ENCODE measurements at places on chromosomes 11 and 22.

DNA sequence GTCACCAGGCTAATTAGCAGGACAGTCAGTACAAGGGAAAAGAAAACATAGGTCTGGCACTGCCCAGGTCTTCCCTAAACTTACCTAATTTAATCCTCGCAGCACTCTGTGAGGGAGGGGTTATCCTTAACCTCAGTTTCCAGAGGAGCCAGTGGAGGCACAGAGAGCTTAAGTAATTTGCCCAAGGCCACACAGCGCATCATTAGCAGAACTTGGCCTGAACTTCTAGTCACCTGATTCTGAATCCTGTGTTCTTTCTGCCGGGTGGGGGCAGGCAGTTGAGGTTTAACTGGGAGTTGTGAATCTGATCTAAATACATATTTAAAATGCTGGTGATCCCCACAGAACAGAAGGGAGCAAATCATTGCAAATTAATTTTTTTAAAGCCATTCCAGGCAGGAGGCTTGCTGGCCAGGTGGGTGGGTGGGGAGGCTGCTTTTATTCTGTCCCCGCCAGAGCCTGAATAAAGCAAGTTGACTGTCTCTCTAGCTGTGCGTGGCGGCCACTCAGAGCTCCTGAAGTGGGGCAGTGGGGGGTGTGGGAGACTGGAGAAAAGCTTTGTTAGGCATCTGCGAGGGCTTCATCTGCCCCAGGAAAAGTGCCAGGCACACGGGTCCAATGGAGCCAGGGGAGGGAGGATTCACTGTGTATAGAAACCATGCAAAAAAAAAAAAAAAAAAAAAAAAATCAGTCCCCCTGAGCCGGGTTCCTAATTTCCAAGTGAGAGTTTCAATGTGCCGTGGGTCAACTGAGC is 66.1 kb downstream of the NFAM1 start:
- no peak for ATAC-seq

GRCh38 chr22:30118291-30118690 is 38.0 kb downstream of the HORMAD2 start:
- no peak for ATAC-seq

GRCh38 chr11:88340366-88340935 is 2.9 kb upstream of the CTSC start:
- no peak for ATAC-seq

GRCh38 chr11:107457205-107457557 is 444 bp downstream of the CWF19L2 start:
- peak; percentile 55 for ATAC-seq

DNA sequence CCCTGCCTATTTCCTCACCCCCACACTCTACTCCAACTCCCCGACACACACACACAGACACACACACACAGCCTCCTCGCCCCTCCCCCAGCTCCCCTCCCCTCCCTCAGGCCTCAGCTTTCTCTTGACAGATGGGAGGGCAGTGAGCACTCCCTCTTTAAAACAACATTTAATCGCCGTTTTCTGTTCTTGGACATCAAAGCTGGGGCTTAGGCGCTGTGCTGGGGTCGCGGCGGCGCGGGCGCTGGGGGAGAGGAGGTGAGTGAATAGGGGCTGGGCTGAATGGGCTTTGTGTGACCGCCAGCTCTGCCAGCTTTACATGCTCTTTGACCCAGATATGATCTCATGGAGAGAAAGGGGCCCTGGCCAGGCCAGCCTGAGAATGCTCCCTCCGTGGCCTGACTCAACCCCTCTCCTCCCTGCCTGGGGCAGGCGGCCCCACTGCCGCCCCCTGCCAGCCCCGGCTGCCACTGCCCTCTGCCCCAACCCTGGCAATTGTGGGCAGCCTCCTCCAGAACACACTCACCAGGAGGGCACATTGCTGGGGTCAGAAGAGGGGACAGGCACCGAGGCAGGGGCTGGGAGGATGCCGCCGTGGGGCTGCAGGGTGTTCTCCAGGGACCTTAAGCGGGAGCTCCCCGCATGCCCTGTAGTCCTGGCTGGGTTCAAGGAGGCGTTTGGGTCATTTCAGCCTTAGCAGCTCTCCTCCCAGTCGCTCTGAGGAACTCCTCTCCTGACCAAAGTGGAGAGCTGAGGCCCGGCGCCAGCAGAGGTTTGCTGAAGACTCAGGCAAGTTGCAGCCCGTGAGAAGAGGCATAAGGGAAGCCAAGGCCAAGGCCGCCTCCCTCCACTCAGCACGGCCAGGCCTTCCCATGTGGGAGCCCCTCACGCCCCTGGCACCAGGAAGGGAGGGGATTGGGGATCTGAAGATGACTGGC is 38.3 kb upstream of the NNMT start:
- no peak for ATAC-seq

DNA sequence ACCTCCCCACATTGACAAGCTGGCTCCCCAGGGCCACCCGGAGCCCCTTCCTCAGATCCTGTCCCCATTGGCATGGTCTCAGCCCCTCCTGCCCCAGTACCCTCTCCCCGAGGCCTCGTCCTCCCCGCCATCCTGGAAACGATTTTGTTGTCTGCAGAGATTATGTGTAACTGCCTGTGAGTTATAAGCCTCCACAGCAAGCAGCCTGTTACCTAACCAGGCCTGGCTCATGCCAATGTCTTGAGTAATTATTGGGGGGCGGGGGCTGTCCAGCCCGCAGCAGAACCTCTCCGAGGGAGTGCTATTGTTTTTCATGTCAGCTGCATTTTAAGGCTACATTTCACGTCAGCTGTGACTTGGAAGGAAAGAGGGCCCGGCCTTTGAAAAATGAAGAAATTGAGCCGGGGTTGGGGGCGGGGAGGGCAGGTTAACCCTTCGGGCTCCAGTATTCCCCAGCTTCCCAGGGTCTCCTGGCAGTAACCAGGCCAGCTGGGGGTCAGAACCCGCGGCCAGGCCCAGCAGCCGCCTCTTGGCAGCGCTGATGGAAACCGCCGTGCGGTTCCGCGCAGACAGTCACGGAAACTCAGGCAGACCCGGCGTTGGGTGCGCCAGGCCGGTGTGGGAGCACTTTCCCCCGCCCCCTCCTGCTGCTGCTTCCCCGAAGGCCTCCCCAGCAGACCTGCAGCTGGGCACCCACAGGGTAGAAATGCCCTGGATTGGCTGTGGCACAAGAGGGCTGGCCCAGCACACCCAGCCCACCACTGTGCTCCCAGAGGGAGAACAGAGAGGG is 59.5 kb downstream of the CDKN1C start:
- no peak for ATAC-seq

DNA sequence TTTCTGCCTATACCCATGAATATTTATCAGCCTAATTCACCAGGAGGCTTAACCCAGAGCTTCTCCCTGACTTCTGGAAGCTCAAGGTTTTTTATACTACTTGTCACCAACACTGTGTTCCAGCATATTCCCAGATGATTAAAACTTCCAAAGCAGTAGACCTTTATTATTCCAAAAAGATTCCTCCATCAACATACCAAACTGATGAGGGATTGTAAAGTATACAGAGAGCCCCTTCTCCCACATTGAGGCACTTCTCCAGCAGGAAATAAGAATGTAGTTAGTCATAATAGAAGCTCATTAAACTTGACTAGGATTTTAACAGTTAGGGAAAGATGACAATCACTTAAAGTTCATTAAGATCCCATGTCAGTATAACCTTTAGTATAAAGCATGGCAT is 51.4 kb upstream of the CEP126 start:
- ATAC-seq, result no peak

DNA sequence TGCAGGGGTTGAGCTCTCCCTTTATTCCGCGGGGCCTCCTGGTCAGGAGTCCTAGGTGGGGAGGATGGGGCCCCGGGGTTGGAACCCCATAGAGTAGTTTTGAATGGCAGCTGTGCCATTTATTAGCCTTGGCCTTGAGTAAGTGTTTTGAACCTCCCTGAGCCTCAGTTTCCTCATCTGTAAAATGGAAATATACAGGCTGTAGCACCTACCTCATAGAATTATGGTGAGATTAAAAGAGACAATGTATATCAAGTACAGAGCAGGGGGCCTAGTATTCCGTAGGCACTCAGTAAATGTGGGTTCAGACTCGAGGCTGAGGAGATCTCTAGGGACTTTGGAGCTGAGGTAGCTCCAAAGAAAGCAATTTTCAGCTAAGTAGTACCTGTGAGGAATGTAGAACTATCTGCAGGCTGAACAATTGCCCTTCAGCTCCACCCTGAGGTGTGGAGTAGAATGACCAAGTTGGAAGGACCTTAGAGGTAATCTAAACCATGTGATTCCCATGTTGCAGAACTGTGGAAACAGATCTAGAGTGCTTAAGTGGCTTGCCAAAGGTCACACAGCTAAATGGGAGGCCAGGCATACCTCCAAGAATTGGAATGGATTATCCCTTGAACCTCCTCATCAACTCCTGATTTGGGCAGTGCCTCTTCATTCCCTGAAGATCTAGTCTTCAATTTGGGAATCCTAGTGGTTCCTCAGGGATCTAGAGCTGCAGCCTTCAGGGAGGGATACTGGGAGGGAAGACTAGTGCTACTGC is 682 bp downstream of the PGAP2 start:
- peak; percentile 88 for ATAC-seq

DNA sequence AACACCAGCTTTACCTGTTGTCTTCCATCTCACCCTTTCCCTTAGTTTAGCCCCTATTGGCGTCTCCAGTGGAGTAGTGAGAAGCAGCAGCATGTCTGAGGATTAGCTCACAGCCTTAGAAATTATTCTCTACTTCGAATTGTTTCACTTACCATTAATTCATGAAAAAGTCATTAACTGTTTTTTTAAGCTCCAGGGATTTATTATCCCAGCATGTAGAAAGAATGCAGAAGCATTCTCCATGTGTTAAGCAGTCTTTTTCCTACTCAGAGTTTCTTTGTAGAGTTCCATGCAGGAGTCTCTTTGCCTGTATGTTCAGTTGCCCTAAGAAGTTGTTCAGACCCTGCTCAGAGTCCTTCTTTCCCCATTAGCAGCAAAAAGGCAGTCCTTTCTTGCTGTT is 137.9 kb upstream of the RASSF10 start:
- ATAC-seq, result no peak

- no peak for ATAC-seq
Observed at GRCh38 chr11:127919206-127920000, 668.0 kb downstream of the ETS1 start.

DNA sequence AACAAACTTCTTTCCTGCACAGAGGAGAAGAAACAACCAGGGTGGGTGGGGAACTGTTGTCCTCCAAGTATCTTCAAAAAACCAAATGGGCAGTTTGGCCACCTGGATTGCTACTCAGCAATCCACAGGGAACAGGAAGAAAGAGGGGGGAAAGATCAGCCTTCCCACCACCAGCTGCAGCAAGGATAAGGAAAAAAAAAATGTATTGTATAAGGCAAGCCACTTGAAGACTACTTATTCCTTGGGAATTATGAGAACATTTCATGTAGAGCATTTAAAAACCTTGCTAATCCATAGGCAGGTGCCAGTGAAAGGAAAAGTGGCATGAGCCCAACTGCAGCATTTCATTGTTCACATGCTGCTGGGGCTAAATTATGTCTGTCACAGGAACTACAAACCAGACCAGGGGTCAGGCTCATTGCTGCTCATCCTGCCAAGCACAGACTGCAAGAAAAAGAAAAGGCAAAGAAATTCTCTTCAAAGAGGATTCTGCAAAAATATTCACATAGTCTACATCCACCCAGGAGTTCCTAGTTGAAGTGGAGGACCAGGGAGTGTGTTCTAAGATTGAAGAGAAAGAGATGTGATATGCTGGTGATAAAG is 2.2 kb downstream of the RAB30 start:
- ATAC-seq, result no peak

DNA sequence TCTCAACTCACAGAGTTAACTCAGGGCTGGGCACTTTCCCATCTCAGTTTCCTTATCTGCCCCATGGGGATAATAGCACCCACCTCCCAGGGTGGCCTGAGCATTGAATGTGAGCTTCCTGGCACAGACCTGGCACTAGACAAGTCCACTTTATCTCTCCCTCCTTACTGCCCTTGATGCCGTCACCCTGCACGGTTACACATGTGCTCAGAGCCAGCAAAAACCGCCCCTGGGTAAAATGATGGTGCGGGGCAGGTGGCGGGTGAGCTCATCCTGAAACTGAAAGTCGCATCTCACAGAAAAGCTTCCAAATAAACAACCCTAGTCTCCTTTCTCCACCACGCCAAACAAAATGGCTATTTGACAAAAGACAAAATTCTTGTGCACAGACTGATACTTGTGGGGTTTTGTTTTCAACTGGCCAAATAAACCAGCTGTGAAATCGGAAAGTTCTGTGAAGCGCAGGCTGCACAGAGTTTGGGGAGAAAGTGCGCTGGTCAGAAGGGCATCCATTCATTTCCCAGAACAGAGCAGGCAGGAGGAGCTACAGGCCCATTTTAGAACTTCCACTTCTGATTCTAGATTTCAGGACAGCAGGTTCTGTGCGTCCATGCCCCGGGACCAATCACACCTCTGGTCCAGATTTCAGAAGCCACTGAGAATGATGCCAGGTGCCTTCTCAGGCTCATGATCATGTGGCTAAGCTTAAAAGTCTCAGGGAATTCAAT is 138.1 kb downstream of the SHANK2 start:
- ATAC-seq, result no peak

DNA sequence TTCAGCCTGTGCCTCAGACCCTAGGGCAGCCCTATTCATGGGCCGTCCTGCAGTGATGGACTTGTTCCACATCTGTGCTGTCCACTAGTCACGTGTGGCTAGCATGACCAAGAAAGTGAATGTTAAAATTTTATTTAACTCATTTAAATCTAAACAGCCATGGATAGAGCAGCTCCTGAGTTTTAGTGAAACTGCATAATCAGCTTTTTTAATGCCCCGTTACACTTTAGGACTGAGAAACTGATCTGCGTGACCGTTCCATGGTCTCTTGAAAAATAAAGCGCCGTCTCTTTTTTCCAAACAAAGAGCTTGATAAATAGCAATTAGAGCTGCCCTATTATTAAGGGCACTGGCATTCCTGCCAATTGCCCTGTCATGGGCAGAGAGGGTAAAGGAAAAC is 76.5 kb upstream of the SNX19 start:
- ATAC-seq, result no peak

GRCh38 chr11:117334896-117335295 is 7.2 kb downstream of the CEP164 start:
- ATAC-seq, result no peak

DNA sequence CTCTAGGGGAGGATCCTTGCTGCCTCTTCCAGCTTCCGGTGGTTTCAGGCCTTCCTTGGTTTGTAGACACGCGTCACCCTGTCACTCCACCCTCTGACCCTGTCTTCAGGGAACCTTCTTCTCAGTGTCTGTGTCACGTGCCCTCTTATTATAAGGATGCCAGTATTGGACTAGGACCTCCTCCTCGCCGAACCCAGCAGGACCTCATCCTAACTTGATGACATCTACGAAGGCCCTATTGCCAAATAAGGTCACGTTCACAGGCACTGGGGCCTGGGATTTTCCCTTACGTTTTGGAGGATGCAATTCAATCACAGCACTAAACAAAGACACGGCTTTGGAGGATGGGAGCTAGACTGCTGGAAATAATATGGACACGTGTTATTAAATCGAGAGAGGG is 408.7 kb downstream of the BRD1 start:
- ATAC-seq, result no peak

GRCh38 chr11:102252339-102252891 is 64.9 kb upstream of the BIRC3 start:
- no peak for ATAC-seq
